ENCODE measurements at places on chromosomes 1 and 21.

DNA sequence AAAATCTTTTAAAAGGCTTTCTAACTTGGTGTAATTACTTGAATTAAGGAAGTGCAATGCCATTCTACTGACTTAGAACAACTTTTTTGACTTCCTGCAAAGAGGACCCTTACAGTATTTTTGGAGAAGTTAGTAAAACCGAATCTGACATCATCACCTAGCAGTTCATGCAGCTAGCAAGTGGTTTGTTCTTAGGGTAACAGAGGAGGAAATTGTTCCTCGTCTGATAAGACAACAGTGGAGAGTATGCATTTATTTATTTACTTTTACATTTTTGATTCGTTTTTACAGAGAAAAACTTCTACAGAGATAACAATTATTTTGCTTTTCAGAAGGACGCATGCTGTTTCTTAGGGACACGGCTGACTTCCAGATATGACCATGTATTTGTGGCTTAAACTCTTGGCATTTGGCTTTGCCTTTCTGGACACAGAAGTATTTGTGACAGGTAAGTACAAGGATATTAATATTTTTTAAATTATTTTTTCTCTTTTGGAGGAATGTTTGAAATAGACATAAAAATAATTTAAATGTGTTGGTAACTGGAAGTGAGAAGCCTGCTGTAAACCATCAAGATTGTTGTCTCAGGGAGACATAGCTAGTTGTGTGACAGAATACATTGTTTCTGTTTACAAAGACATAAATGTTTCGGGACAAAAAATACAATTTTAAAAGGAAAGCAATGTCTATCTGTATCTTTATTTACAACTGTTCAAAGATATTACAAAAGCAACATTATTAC lies at the start of gene PTPRC:
Gene PTPRC (plus strand): TSS at position 147 of the 742 bp plus-strand sequence. CDS start 229 bp downstream, at position 376.
- peak within 1 kb of the TSS; percentile 44 for H3K27ac ChIP-seq
- peak within 1 kb of the TSS; percentile 4 for H3K4me3 ChIP-seq
- no peaks in the 10 kb centered on the region for H3K27me3 ChIP-seq
- H3K4me1 ChIP-seq, result peaks cover 3% of the 10 kb centered on the region
- no peak for DNase-seq

DNA sequence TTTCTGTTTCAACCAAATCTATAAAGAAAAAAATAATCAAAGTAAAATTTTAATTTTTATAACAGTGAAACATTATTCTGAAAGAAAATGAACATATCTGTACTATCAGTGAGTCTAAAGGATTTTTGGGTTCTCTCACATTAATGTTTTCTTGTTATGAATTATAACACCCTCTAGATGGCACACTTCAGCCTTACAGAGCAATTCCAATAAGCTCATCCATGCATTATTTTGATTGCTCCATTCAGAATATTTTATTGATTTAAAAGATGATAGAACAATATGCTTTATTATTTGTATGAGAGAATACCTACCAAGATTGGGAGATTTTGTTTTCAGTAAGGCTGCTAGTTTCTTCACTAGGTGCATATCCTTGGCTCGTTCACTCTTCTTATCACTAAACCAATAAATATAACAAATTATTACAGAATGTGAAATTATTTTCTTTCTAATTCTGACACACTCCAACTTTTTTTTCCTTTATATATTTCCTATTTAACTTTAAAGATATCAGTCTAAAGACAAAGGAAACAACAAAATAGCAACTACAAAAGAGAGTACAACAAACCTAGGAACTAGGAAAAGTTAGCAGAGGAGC lies 82.4 kb downstream of the RAB3GAP2 start:
- no peak for DNase-seq
- H3K36me3 ChIP-seq, result no peaks in the 10 kb centered on the region
- H3K4me1 ChIP-seq, result no peaks in the 10 kb centered on the region
- H3K4me3 ChIP-seq, result no peak overlapping the region

DNA sequence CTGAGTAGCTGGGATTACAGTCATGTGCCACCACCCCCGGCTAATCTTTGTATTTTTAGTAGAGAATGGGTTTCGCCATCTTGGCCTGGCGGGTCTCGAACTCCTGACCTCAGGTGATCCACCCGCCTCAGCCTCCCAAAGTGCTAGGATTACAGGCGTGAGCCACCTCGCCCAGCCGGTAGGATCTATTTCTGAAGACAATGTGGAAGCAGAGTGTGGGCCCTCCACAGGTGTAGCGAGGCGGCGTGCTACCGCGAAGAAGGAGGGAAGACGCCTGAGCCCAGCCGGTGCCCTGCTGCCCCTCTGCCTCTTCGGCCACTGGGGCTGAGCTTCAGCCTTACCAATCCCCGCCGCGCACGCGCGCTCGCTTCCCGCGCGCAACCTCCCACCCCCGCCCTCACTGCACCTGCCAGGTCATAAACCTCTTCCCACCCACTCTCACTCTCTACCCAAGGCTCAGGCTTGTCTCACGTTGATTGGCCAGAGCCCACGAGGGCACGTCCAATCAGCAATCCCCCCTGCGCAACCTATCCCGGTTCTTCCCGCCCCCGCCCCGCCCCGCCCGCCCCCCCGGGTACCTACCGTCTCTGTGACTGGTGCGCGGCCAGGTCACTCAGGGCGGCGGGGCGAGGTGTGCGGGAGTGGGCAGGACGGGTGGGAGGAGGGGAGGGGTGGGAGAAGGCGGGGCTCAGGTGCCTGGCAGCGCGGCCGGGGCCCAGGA lies 409 bp upstream of the HOOK1 start:
- peaks cover 39% of the 10 kb centered on the region for H3K27me3 ChIP-seq
- H3K4me3 ChIP-seq, result peak overlapping the region; percentile 29
- peaks cover 12% of the 10 kb centered on the region for H3K4me1 ChIP-seq
- H3K36me3 ChIP-seq, result no peaks in the 10 kb centered on the region
- no peak overlapping the region for H3K27ac ChIP-seq

- no peak overlapping the region for H3K27ac ChIP-seq
- no peaks in the 10 kb centered on the region for H3K4me1 ChIP-seq
- no peaks in the 10 kb centered on the region for H3K27me3 ChIP-seq
- no peak for DNase-seq
- H3K36me3 ChIP-seq, result no peaks in the 10 kb centered on the region
Observed at GRCh38 chr21:27715131-27715530, 748.2 kb upstream of the ADAMTS5 start.

- no peaks in the 10 kb centered on the region for H3K4me1 ChIP-seq
- H3K4me3 ChIP-seq, result no peak overlapping the region
- DNase-seq, result no peak
- H3K27ac ChIP-seq, result no peak overlapping the region
Observed at GRCh38 chr1:204211046-204211445, 2.7 kb downstream of the GOLT1A start.

GRCh38 chr1:36351227-36351977 lies 28.0 kb upstream of the EVA1B start:
- no peaks in the 10 kb centered on the region for H3K4me1 ChIP-seq
- DNase-seq, result no peak
- peak overlapping the region; percentile 84 for H3K27ac ChIP-seq
- peaks cover 58% of the 10 kb centered on the region for H3K36me3 ChIP-seq
- no peak overlapping the region for H3K4me3 ChIP-seq

- peak overlapping the region; percentile 86 for H3K27ac ChIP-seq
- peak; percentile 54 for DNase-seq
- H3K4me3 ChIP-seq, result peak overlapping the region; percentile 6
- H3K4me1 ChIP-seq, result peaks cover 100% of the 10 kb centered on the region
- no peaks in the 10 kb centered on the region for H3K27me3 ChIP-seq
Observed at GRCh38 chr1:33342041-33342723, 21.3 kb upstream of the A3GALT2 start.

GRCh38 chr1:180805316-180805715 lies 107.4 kb upstream of the KIAA1614 start:
- H3K4me3 ChIP-seq, result no peak overlapping the region
- no peak overlapping the region for H3K27ac ChIP-seq
- no peaks in the 10 kb centered on the region for H3K36me3 ChIP-seq
- no peak for DNase-seq
- H3K27me3 ChIP-seq, result no peaks in the 10 kb centered on the region
- no peaks in the 10 kb centered on the region for H3K4me1 ChIP-seq

DNA sequence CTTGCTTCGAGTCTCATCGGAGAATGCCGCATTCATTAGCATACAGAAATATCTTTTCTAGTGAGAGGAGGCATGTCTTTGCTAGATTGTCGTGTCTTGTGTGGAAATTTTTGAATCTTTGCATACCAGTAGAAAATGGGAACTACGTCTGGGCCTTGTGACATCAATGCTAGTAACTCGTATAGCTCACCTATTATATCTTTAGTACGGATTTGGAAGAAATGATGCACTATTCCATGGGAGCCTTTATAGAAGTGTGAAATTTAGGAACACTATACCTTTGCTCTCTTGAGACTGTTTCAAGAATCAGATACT lies 835 bp downstream of the UHMK1 start:
- H3K4me1 ChIP-seq, result peaks cover 34% of the 10 kb centered on the region
- no peaks in the 10 kb centered on the region for H3K36me3 ChIP-seq
- no peaks in the 10 kb centered on the region for H3K27me3 ChIP-seq
- H3K4me3 ChIP-seq, result peak overlapping the region; percentile 91

All from tibial nerve (tissue), 4 donors.